CD8-positive, alpha-beta memory T cell (primary cell): ENCODE measurements at places on chromosomes 16 and 17. TPM values are rescaled to one million over a fixed set of nuclear protein-coding genes. Genes with fewer than 3 reads are reported as not detected.

NSRP1 gene
- total RNA-seq = 27.9 TPM

RASL10B gene
- 0.79 TPM for total RNA-seq

TOB1 gene
- 34.5 TPM for total RNA-seq

TAOK2 gene
- 41.8 TPM for total RNA-seq

HERPUD1 gene
- 176 TPM for total RNA-seq

DNA sequence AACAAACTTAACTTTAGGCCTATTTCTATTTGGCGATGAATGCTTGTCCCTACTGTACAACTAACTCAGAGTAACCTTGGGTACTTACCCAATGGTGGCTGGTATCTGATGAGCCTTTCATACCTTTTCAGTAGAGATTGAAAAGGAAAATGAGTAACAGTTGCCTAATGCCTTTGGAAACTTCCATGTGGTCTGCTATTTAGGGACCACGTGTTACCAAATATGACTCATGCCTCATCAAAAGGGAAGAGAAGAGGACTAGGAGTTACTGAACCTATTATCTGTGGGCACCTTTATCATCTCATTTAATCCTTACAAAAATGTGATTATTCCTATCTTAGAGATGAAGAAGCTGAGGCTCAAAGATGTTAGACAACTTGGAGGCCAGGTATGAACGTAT is 8.1 kb downstream of the MYOCD start:
- DNase-seq = no peak

DNA sequence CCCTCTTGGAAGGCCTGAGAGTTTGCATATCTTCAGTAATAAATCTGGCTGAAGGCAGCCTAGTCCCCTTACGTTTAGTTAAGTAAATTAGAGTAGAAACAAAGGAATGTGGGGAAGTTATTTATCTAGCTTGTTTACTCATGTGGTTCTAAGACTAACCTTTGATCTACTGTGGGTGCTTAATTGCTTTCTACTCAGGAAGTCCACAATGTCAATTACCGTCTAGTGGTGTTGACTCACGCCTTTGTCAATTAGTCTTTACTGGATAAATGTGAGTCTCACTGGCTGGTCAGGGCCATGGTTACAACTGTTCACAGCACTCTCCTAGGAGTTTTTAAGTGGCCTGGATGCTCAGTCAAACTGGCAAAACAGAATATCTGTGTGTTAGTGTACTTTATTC is 2338.4 kb downstream of the TP53TG3F start:
- DNase-seq = no peak

DNA sequence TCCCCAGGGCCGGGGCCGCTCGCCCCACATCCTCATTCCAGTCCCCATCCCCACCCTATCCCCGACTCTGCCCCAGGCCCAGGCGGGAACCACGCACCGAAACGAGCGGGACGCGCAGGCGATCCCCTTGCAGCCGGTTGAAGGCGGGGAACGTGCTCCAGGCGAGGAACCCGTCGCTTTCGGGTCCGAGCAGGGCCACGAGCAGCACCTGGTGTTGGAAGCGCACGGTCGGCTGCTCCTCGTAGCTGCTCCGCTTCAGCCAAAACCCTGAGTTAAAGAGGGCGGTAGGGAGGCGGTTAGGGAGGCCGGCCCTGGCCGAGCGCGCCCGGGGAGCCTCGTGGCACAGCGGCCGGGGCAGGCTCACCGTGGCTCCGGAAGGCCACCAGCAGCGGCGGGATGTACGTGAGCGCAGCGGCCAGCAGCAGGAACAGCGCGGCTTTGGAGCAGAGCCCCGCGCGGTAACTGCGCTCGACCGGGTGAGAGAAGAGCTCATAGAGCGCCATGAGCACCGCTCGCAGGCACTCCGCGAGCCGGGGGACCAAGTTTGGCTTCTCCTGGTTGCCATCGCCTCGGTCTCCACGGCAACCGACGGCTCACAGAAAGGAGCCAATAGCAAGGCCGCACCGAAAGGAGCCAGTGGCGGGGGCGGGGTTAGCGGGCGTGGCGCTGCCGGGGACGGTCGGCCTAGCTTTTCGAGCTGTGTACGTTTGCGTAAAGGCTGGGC is at the start of gene TMEM231:
Gene TMEM231 (minus strand): TSS at position 546 of the 724 bp plus-strand sequence. CDS start 43 bp downstream, at position 503.
- DNase-seq = peak; percentile 96

DNA sequence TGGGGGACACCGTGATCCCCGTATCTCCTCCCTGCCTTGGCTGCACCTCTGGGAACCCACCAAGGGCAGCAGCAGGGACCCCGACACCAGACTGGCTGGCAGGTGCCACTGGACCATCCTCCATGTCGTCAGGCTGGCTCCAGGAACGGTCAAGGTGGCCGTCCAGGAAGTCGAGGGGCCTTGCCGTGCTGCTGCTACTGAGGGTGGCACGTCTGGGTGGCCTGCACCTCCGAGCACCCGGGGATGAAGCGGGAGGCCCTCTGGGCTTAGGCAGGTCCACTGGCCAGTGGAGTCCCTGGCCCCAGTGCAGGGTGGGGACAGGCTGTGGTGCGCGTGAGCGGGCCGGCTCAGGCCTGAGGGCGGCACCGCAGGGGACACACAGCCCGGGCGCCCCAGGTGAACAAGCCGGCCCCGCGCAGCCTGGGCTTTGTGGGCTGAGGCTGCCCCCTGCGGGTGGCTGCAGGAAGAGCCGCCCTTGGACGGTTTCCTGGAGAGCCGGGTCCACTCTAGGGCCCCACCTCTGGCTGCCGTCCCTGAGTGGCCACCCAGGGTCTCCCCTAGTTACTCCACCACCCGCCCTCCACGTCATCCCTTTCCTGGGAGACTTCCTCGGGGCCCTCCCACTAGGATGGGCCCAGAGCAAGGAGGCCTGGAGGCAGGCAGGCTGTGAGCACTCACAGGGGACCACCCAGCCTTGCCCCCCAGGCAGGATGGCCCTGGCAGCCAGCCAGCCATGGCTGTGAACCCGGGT is 42.8 kb upstream of the ZC3H18 start:
- DNase-seq = peak; percentile 67

- no peak for DNase-seq
Observed at GRCh38 chr16:2422123-2422867, 7.0 kb upstream of the CCNF start.

DNA sequence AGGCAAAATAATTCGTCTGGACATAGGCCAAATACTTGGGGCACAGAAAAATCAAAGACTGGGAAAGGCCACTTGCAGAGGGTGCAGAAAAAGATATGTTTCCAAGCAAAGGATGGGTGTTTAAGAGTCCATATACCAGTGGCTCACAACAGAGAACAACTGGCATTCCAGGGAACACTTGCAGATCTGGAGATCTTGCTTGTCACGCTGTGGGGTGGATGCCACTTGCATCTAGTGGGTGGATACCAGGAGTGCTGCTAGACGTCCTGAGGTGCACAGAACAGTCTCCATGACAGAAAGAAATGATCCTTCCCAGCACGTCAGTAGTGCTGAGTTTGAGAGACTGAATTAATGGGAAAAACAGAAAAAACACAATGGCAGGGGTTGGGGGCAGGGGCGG is 8.4 kb downstream of the CBX8 start:
- no peak for DNase-seq

DNA sequence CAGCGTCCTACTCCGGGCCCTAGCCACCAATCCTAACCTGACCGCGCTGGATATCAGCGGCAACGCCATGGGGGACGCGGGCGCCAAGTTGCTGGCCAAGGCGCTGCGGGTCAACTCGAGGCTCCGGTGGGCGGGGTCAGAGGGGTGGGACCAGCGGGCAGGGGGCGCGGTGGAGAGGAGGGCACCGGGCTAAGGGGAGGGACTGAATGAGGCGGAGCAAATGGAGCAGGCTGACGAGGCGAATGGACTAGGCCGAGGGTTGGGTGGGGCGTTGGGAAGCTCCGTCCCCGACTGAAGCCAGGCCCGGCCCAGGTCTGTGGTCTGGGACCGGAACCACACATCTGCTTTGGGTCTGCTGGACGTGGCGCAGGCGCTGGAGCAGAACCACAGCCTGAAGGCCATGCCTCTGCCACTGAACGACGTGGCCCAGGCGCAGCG is 4.6 kb downstream of the CARMIL2 start:
- DNase-seq = no peak

DNA sequence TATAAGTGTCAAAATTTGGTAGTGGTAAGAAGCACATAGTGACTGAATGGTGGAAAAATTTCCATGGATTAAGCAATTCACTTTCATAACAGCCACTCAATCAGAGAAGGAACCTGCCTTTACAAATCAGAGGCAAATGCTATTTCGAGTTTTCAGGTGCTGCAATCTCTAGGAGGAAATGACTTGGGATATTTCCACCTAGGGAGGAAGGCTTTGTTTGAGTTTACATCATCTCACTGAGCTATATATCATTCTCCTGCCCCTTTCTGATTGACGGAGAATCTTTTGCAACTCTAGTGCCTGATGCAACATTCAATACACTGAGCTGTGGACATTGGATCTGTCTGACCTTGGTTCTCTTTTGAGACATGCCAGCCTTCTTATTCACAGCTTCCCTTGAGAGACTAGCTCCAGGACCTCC is 26.3 kb downstream of the MARCHF10 start:
- DNase-seq = no peak

DNA sequence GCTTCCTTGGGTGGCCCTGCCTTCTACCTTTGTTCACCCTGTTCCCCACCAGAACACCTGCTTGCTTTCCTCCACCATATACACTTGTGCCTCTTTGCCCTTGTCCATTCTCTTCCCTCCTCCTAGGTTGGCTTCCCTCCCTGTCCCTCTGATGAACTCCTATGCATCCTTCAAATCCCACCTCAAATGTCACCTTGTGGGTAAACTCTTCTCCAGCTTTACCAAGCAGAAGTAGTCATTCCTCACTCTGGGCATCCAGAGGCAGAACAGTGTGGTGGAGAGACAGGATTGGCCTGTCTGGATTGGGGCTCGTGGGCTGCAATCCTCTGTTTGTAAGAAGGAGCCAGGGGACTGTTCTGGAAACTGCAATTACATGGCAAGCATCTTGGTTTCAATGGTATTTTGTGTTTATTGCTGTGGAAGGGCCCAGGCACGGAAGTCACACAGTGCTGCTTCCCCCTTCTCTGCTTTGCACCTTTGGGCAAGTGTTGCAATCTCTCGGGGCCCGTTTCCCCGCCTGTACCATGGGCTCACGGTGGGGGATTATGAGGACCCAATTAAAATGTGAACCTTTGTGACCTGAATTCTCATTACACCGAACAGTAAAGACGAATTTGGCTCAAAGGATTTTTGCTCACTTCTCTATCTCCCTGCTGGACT is 21.9 kb upstream of the NXPH3 start:
- no peak for DNase-seq

GRCh38 chr16:5010576-5011329 is 23.0 kb downstream of the NAGPA start:
- no peak for DNase-seq

DNA sequence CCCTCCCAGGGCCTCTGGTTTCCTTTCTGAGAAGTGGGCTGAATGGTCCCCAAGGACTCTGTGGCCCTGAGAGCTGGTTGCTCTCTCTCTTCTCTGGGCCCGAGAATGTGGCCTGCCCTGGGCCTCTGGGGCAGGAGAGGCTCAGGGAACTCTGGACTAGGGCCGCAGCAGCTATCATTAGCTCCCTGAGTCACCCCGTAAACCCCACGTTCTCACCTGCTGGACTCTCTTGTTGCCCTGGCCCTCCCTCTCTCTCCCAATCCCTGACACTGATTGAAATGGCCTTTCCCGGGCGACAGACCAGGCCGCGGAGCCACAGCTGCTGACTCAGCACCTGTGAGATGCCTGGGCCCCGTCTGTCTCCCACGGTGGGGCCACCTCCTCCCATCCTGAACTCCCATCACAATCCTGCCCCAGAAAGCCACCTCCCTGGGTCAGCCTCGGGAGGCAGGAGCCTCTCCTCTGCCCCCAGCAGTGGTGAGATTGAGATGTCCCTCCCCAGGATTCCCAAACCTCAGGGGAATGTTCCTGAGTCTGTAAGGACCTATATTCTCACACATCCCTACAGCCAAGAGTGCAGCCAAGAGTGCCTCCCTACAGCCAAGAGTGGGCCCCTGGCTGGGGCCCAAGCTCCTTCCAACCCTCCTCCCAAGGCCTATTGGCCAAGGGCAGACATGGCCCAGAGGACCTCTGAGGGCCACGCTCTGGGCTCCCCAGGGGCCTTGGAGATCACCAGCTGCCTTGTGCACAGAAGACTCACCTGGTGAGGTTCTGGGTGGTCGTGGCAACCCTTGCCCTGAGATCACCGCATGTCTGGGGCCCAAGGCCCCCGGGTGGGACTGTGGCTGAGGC is 470 bp downstream of the TRPV3 start:
- no peak for DNase-seq
